ENCODE measurements at places on chromosomes 7 and 10.

GRCh38 chr7:33950047-33950714 lies 44.8 kb downstream of the BMPER start:
- no peak for DNase-seq

- no peak for DNase-seq
Measured at GRCh38 chr10:132444877-132445351, 47.9 kb downstream of the PWWP2B start.

DNA sequence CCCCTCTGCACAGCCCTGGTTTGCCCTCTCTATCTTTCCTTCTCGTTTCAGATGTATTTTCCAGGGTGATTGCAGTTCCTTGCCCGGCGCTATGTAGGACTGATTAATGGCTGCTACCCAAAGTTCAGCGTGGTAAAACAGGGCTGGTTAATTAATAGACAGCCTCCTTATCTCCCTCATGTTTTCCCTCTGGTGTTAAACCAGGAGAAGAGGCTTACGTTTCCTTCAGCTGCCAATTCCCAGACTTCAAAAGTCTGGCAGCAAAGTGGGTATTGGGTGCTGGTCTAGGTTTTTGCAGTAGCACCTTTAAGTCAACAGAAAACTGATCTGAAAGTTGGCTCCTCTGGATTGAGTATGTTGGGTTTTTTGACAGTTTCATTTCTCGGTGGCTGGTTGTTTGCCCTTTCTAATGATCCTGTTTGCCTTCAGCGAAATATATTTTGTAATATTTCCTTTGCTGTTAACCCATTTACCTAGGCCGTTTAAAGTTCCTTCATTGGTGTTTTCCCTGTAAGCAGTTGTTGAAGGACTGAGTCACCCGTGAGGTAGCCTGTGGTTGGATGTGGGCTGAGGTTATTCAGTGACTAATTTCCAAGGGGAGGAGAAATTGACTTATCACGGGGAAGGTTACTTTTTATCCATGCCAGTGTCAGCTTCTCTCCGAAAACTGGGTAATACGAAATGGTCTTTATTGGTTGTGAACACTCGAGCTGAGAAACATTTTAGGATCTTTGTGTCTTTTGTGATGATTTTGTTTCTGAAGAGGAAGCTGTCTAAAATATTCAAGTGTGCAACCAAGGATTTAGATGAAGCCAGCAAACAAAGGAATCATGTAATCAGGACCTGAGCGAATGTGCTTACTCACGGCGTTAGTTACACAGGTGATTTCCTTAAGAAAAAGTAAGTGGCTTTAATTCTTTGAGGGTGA lies 257.2 kb downstream of the KIAA1217 start:
- peak; percentile 94 for DNase-seq

DNA sequence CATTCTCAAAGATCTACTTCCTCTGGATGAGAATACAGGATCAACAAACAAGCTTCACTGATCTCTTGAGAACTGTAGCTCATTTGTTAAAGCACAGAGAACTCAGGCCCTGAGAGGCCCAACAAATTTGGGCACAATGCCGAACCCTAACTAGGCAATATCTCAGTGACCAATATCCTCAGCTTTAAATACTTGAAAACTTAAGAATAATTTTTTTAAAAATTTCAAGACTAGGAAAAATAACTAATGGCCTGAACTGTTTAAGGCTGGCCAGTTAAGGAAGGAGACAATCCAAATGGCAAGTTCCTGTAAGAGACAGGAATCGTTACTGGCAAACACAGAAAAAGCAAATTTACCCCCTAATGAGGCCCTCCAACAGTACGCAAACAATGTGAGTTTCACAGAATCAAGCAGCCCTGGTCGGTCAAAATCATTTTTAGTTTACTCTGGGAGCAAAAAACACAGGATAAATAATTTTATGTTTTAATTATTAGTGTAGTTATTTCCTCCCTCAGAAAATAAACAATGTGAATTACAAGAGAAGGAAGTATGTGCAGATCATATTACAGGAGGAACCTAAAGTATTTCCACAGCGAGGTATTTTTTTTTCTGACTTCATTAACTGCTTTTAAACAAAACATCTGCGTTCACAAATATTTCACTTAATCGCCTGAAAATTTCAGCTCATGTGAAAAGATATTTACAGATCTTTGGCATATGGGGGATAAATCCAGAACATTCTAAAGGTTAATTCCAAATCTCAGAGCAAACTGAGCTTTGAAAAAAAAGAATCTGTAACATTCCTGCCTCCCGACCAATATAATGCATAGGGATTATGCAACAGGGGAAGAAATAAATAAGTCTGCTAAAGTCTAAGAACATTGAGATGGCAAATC lies 39.5 kb downstream of the NT5C2 start:
- no peak for DNase-seq

- no peak for DNase-seq
Measured at GRCh38 chr7:158107806-158108205, 479.8 kb downstream of the PTPRN2 start.

DNA sequence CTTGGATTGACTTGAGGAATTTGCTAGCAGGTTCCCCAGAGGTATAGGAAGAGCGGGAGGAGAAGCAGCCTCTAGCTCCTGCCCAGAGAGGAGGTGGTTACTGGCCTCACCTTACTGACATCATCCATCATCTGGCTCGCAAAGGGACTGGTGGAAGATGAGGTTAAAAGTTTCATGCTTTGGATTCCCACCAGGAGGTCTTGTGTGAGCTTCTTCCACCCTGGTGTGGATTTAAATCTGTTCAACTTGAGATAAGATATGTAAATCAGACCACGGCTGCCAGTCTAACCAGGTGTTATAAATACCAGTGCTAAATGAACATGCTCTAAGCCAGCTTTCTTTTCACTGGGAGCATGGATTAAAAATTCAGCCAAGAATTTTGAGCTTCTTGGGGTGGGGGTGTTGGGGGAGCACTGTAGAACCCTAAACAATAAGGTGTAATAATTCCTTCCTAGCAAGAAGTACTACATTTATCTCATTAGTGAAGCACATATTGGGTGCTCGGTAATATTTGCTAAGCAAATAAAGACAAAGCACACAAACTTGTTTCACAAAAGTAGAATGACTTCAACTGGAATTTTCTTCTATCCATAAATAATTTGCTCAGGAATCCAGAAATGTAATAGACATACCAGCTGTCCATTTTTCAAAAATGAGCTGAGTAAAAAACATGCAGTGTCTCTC lies 7.8 kb downstream of the PROSER2 start:
- no peak for DNase-seq

DNA sequence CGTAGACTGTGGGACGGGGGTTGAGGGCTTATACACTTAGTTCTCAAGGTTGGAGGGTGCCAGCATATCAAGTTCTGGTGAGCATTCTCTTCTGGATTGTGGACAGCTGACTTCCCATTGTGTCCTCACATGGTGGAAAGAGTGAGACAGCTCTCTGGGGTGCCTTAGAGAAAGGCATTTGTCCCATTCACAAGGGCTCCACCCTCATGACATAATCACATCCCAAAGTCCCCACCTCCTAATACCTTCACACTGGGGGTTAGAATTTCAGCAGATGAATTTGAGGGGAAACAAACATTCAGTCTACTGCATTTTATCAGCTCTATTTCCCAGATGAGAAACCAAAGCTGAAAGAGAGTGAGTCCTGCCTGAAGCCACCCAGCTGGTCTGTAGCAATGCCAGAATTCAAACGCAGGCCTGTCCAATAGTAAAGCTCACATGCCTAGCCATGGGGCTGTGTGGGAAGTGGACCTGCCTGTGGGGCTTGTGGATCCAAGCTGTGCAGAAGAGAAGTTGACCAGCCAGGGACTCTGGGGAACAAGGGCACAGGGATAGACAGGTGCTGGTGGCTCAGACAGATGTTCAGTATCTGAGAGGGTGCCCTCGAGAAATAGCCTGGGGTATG lies 34.9 kb upstream of the LOXL4 start:
- DNase-seq = no peak

DNA sequence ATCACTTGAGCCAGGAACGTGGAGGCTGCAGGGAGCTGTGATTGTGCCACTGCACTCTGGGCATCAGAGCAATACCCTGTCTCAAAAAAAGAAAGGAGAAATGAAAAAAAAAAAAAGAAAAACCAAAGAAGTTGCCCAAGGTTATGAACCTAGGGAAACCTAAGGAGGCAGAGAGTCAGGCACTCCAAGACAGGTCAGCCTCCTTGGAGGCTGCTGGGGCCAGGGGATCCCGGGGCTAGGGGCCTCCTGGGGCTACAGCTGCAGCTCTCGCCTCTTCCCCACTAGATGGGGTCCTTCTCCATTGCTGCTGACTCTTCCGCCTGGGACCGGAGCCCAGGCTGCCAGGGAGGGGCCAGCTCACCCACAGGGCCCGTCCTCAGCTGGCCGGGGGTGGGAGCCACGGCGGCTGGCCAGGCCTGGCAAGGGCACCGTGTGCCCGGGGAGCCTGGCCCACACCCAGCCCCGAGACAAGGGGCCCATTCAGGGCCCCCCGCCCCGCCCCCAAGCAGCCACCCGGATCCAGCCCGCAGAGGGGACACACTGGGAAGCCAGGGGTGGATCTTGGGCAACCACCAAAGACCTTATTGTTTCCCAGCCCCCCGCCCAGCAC lies 1.7 kb upstream of the SPACDR start:
- DNase-seq = no peak

- DNase-seq = no peak
Measured at GRCh38 chr10:10665750-10666149, 351.9 kb upstream of the CELF2 start.

DNA sequence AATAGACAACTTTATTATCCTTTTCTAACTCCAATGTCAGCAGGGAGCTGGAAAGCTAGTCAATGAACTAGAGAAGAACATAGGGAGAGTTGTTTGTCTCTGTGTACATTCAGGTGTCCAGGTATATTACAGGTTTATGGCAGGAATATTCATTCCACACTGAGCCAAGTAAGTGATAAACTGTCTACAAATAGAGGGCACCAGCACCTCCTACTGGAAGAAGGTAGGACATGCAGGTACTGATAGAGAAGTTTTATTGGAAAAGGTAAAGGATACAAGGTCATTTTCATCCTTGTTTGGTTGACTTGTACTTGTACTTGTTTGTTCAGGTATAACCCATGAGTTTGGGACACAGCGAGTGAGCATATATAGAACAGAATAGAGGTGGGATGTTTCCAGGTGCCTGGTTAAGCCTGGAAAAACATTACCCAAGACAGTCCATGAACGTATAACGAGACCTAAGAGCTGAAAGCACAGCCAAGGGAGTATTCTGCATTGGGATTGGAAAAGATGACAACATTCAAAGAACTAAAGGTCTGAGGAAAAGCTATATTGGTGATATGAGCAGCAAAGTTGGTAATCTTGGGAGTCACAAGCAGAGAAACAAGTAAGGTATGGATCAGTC lies 61.4 kb upstream of the PPP1R3C start:
- DNase-seq = no peak

GRCh38 chr7:72345208-72345727 lies 66.9 kb downstream of the CALN1 start:
- no peak for DNase-seq

- DNase-seq = no peak
Measured at GRCh38 chr7:32167815-32168214, 97.6 kb upstream of the PDE1C start.

DNA sequence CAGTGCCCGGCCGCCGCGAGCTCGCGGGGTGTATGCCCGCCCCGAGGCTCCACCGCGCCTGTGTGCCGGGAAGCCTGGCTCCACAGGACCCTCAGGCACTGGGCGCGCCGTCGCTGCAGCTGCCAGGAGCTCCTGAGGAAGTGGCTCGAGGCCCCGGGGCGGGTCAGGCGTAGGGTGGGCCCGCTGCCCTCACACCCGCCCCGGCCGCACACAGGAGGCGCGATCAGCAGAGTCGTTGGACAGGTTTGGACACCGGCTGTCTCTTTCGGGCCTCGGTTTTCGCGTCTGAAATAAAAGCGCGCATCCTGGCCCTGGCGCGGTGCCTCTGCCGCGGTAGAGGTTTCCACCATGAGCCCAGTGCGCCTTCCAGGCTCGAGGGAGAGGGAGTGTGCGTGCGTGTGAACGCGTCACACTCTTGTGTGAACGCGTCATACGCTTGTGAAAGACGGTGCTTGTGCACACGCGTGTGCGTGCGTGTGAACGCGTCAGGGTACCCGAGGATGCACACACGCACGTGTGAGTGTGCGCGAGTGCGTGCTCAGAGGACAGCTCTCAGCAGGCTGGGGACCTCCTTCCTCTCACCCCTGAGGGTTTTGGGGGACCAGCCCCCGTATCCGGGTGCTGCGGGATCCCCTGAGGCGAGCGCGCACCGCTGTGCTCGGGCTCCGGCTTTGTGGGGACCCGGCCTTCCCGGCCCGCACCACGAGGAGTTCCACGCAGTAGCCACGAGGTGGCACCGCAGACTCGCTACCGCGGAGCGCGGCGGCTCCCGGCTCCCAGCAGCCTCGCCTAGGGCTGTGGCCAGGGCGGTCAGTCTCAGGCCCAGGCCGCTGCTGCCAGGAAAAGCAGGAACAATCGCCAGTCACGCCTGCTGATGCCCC lies 83.8 kb downstream of the BMS1 start:
- peak; percentile 1 for DNase-seq

DNA sequence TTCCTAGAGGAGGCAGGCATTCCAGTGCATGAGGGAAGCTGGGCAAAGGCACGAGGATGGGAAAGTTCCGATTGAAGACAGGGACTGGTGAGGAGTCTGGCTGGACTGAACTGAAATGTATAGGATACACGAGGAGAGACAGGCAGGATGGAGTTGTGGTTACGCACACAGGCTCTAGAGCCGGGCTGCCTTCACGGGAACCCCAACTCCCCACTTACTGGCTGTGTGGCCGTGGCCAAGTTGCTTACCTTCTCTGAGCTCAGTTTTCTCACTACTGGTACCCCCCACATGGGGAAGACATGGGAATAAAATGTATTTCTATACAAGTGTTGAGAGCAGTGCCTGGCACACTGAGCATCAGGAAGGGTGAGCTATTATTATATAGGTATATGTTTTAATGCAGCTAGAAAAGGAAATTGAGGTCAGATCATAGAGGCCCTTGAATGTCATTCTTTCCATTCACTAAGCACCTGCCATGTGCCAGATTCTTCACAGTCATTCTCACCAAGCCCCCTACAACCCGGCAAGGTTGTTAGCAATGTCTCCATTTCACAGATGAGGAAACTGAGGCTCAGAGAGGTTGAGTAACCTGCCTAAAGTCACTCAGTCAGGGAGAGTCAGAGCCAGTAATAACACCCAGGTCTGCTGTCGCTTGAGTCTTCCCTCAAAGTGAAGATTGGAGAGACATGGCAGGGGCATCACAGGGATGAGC lies 9.7 kb downstream of the CHST3 start:
- DNase-seq = no peak
